ENCODE measurements at places on chromosomes 5 and 9. TPM values are rescaled to one million over a fixed set of nuclear protein-coding genes. Genes with fewer than 3 reads are reported as not detected.

PCSK1 gene
- total RNA-seq = not detected

CCNO gene
- total RNA-seq = 0.75 TPM

SECISBP2 gene
- total RNA-seq = 19.2 TPM

TTLL11 gene
- 3.2 TPM for total RNA-seq

HTR1A gene
- total RNA-seq = not detected
